ENCODE measurements at places on chromosomes 12 and 14.

- DNase-seq: no peak
These were observed 4.5 kb downstream of the FMNL3 start for GRCh38 chr12:49702676-49703215.

GRCh38 chr14:67704484-67705089 lies 2.9 kb downstream of the RDH12 start:
- DNase-seq: peak; percentile 29

GRCh38 chr12:103665971-103666370 lies 78.9 kb downstream of the STAB2 start:
- no peak for DNase-seq

- no peak for DNase-seq
These were observed 45.3 kb upstream of the NAA30 start for GRCh38 chr14:57345106-57345505.

DNA sequence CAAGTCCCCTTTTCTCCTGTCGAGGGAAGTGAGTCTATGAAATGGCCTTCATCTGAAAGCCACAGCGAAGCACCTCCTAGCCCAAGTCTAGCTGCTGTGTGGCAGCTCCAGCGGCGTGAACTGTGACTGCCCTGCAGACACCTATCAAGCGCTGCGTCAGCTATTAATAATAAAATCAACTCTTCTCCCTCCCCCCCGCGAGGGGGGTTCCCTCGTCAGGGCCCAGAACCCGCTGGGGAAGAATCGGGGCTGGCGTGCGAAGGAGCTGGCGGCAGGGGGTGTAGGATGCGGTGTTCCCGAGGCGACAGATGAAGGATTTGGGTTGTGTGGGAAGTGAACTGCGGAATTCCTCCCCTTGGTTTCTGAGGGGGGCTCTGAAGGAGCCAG lies 662 bp upstream of the ATP2A2 start:
- DNase-seq: peak; percentile 10

DNA sequence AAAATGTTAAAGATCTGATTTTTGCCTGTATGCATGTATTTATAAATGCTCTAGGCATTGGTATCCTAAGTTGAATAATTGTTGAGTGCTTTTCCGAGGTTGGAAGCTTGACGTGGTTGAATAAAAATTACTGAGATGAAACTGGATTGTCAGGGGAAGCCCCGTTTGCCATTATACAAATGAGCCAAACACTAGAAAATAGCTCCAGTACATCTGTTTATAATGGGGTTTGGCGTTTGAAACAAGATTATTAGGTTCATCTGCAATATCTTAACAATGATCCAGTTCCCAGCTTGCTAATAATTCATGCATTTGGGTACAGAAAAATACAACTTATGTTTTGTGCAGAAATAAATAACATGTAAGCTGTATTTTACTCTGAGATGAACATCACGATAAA lies 789.6 kb downstream of the GALC start:
- DNase-seq: no peak

GRCh38 chr12:105222726-105223351 lies 13.1 kb downstream of the APPL2 start:
- DNase-seq: no peak

DNA sequence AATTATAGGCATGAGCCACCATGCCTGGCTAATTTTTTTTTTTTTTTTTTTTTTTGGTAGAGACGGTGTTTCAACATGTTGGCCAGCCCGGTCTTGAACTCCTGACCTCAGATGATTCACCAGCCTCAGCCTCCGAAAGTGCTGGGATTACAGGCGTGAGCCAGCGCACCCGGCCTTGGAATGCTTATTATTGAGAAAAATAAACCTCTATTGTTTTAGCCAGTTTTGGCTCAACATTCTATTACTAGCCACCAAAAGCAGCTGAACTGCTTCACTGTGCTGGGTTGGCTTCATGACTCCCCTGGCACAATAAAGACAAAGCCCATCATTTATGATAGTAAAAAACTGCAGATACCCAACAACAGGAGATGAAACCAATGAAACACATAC lies 93.5 kb upstream of the CEP83 start:
- DNase-seq: no peak

DNA sequence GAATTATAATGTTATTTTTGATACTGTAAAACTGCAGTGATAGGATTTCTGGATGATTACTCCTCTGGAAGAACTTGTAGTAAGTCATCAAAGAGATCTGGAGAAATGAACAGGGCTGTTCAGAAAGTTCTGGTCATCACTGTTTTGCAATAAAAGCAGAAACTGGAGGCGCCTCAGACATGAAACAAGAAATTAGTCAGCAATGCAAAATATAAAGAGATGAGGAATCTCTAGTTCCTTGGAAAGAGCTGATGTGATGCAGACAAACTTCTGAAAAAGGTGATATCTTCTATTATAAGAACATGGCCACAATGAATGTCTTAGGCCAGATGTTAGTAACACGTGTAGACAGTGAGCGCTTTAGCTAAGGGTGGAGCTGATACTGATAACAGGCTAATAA lies 9.5 kb downstream of the ACIN1 start:
- no peak for DNase-seq

DNA sequence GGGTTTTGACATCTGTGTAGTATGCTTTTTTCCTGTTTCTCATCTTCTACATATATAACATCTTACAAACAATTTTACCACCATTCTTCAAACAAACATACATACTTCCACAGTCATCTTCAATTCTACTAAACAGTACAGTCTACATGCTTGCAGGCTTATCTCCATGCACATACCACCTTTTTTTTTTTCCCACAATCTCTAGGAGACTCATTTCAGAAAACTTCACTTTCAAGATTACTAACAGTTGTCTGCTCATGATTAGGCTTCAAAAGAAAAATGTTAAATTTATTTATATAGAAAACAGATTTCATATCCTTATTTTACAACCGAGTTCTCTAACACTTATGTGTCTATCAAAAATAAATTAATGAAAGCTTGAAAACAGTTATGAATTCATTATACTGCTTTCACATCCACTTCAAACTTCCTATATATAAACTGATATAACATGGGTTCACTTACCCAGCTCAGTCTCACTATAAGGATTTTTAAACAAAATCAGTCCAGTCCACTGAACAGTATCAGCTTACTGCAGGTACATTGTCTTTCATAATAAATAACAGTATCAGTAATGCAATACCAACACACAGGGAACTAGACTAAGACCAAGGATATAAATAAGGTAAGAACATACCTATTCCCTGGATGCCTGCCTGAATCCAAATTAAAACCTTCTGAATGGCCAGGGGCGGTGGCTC lies 42.5 kb downstream of the LRP6 start:
- no peak for DNase-seq

DNA sequence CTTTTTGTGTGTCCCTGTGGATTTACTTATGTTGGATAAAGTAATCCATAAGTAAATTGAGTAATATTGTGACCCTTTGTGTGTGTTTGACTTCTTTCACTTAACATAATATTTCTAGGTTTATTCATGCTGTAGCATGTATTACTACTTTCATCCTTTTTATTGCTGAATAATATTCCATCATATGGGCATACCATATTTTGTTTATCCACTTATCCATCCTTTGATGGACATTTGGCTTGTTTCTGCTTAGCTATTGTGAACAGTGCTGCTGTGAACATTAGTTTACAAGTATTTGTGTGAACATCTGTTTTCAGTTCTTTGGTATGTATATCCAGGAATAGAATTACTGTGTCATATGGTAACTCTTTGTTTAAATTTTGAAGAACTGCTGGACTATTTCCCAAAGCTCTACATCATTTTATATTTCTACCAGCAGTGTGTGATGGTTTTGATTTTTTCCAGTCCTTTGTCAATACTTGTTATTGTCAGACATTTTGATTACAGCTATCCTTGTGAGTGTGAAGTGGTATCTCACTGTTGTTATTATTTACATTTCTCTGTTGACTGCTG lies 25.2 kb downstream of the G2E3 start:
- no peak for DNase-seq

GRCh38 chr12:84619053-84619571 lies 293.5 kb downstream of the SLC6A15 start:
- no peak for DNase-seq

DNA sequence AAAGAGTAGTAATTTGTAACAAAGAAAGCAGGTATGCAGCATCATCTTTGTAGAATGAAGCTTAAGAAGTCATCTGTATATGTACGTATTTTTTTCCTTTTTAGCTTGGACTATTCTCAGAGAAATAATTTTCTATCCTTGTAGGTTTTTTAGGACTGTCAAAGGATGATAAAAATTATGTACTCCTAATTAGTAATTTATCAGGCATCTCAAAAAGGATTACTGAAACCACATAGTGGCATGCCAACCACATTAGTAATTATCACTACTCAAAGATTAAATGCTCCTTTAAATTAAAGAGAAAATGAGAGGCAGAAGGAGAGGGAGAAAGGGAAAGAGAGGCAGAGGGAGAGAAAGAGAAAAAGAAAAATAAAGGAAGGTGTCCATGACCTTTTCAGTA lies 17.3 kb downstream of the TTC8 start:
- no peak for DNase-seq

DNA sequence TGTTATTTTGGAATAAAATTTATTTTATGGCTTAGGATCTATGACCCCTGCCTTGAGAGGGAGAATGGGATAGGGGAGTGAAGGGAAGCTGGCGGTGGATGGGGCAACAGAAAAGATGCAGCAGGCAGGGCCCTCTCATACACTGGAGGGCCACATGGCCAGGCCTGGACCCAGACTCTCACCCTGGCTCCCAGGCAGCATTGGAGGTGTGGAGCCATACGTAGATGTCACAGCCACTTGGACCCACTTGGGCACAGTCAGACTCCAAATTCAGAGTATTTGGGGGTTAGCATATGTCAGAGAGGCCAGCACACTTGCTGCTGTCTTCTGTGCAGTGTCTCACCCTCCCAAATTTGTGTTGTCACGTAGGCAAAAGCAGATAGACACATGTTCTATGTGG lies 6.5 kb downstream of the NAB2 start:
- DNase-seq: no peak

GRCh38 chr12:79681008-79681590 lies 9.7 kb downstream of the PAWR start:
- DNase-seq: no peak

DNA sequence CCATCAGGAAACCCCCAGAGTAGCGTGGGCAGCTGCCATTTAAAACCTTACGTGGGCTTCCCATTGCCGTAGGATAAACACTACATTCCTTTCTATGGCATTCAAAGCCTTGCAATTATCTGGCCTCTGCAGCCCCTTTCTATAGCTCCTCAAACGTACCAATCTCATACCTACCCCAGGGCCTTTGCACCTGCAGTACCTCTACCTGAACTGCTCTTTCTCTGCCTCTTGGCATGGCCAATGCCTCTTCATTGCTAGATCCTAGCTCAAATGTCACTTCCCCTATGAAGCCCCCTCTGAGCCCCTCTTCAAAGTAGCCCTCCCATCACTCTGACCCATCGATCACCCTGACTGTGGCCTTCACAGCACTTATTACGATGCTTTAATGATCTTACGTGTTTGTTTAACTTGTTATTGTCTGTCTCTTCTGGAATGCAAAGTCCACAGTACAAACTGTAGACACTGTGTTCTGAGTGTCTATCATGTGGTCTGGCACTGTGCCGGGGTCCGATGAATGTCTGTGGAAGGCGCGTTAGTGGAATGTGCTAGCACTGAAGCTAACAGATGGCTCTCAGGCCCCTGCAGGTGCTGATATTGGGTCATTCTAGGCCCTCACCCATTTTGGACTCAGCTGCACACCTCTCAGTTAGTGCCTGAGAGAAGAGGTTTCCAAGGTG lies 157.3 kb upstream of the NOS1 start:
- DNase-seq: no peak

DNA sequence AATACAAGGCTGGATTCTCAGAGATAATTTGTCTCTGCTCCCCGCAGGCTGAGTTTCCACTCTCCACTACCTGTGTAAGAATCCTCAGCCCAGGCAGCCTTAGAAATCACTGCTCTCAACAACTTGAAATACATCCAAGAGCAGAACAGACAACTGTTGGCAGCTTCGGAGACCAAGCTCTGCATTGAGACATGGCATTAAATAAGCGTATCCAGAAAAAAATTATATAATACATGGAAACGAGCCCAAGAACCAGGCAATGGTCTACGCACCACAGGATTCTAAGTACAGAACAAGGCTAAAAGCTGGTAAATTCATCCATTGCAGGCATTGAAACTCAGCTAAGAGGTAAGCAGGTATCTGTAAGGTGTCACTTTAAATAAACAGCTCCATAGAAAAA lies 165.5 kb upstream of the DIO3 start:
- no peak for DNase-seq

GRCh38 chr12:46546634-46547273 lies 174.2 kb upstream of the SLC38A2 start:
- DNase-seq: no peak

DNA sequence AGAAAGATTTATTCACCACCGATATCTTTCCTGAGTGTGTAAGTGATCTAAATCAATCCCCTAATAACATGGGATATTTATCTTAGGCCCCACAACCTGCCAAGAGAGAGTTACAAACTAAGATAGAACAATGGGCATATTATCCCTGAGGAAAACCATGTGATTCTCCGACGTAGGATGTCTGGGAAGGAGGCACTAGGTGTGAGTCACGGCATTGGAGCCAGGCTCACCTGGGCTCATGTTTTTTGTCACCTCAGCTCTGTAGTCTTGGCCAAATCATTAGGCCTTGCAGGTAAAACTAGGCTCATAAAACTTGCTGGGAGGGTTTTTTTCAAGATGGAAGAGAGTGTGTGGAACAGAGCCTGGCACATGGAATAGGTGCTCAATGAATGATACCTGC lies 129.7 kb upstream of the PLEKHG7 start:
- no peak for DNase-seq

DNA sequence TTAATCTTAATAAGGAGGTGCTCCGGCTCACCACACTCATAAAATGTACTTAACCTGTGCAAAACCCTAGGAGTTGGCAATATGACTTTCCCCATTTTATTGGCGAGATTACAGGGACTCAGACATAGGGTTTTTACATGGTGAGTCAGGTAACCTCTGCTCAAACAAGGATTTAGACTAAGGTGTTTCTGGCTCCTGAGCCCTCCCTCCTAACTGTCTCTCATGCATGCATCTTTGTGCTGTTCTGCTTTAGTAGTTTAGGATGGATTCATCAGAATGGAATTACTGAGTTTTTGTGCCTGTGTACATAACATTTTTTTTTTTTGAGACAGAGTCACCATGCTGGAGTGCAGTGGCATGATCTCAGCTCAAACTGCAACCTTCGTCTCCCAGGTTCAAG lies 993.3 kb upstream of the TMEM132C start:
- no peak for DNase-seq

- no peak for DNase-seq
These were observed 2.7 kb upstream of the ASB8 start for GRCh38 chr12:48160046-48160445.

- DNase-seq: no peak
These were observed 17.3 kb upstream of the YY1 start for GRCh38 chr14:100221533-100222223.
